ENCODE measurements at places on chromosomes 1 and 21. TPM values are rescaled to one million over a fixed set of nuclear protein-coding genes. Genes with fewer than 3 reads are reported as not detected.

DNA sequence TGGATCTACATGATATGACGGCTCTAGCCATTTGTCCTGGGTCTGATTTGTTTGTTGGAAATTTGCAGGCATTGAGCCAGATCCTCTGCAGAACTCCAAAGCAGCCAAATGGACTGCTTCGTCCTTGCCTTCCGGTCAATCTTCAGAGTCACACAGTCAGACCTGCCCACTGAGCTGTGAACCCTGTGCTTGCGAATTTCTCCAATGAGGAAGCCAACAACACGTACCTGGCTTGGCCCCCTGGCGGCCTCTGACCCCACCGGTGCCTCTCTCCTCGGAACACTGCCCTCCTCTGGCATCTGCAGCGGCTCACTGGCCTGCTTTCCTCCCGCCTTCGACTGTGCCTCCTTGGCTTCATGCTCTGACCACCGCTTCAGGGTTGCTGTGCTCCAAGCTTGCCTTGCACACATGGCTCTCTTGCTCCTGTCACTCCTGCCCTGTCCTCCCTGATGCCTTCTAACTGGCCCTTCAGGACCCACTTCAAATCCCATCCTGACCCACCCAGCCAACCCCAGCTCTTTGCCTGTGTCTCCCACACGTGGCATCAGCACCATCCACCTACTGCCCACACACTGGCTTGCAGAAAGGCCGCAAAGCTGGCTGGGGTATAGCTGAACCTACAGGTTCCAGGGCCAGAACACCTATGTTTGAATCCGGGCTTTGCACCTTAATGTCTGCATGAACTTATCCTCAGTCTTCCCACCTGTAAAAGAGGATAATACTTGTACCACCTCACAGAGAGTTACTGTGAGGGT is 128.2 kb downstream of the KCNN3 start:
- H3K4me1 ChIP-seq: peaks cover 11% of the 10 kb centered on the region
- no peak overlapping the region for H3K4me3 ChIP-seq
- no peak overlapping the region for H3K27ac ChIP-seq
- H3K36me3 ChIP-seq: peaks cover 1% of the 10 kb centered on the region

DNA sequence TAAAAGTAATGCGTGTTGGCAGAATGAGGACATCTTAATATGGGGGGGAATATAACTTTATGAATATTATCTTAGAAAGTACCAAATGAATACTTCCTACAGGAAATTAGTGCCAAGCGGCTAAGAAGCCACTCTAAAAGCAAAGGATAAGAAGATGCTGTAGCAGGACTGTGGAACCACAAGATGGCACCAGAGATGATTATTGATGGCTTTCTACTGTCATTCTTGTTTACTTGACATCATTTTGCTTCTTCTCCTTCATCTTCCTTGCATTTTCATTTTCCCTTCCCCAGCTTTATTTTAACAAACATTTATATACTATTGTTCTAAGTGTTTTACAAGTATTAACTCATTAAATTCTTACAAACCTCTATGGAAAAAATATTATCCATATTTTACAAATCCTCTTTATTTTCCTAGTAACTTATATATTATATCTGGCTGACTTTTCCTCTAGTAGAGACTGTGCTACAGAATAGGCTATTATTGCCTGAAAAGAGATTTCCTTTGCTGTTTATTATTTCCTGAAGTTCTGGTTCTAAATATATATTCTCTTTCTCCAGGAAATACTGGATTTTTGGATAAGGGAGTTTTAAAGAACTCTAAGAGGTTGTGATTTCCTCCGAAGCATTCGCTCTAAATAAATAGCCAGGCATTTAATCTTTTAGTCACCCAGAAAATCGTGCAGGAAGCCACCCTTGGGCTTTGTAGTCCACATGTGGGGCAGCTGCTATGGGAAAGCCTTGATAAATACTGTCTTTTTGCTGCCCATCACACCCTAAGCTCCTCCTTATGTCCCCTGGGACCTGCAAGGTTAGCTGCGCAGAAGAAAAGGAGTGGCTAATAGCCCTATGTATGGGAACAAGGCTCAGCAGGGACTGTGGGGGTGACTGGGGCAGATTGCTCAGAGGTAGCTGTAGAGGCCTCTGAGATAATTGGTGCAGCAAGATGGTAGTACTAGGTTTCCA is 69.8 kb downstream of the TPR start:
- no peak overlapping the region for H3K27ac ChIP-seq
- no peak for DNase-seq
- H3K36me3 ChIP-seq: peaks cover 3% of the 10 kb centered on the region
- H3K4me1 ChIP-seq: peaks cover 2% of the 10 kb centered on the region
- no peak overlapping the region for H3K4me3 ChIP-seq

DNA sequence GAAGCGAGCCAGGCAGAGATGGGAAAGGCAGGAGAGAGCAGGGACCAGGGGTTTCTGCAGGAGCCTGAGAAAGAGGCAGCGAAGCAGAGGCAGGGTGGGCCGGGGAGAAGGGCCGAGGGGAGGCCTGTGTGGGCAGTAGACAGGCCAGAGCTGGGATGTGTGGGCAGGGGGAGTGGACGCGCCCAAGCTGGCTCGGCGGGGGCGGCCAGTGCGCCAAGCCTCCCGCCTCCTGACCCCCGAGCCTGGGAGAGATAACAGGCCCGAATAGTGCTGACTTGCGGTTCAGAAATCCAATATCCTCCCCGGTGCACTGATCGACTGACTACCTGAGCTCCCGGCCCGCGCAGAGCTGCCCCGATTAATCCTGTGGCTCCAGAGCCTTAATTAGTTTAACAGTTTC is 41.9 kb downstream of the AHDC1 start:
- DNase-seq: no peak
- H3K36me3 ChIP-seq: no peaks in the 10 kb centered on the region
- H3K4me1 ChIP-seq: peaks cover 66% of the 10 kb centered on the region
- H3K27ac ChIP-seq: peak overlapping the region; percentile 95
- H3K27me3 ChIP-seq: no peaks in the 10 kb centered on the region

RASAL2 gene
- total RNA-seq: 30.5 TPM

RNU1-2 gene
- 3,957 TPM for total RNA-seq
